ENCODE measurements at places on chromosomes 1 and 21.

DNA sequence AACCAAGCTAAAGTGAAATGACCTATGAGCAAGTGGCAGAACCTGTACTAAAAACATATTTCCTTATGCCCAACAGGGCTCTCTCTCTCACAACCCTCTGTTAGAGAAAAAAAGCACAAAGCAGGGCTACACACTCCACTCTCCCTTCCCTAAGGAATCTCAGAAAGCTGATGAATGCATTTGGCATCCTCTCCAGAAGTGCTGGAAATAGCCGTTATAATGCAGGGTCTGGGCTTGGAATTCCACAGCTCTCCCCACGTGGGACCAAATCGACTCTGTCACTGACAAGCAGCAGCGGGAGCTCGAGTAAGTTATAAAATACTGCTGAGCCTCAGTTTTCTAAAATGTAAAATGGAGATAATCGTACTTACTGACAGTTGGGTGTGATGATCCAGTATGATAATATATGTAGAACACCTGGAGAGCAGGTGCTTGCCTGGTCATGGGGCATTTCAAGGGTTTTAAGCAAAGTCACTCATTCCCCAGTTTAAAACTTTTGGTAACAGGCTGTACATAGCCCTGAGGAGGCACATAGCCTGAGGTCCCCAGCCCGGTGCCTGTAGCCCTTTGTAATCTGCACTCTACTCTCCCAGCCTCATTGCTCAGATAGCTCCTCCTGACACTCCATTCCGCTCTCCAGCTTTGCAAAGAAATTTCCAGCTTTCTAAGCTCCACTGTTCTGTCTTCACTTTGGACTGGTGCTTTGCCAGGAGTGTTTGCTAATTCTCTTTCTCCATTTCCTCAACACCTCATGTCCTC lies 175.6 kb upstream of the DAB1 start:
- DNase-seq, result no peak

- no peak for DNase-seq
These were observed 8.7 kb upstream of the IRF2BP2 start for GRCh38 chr1:234618737-234619049.

DNA sequence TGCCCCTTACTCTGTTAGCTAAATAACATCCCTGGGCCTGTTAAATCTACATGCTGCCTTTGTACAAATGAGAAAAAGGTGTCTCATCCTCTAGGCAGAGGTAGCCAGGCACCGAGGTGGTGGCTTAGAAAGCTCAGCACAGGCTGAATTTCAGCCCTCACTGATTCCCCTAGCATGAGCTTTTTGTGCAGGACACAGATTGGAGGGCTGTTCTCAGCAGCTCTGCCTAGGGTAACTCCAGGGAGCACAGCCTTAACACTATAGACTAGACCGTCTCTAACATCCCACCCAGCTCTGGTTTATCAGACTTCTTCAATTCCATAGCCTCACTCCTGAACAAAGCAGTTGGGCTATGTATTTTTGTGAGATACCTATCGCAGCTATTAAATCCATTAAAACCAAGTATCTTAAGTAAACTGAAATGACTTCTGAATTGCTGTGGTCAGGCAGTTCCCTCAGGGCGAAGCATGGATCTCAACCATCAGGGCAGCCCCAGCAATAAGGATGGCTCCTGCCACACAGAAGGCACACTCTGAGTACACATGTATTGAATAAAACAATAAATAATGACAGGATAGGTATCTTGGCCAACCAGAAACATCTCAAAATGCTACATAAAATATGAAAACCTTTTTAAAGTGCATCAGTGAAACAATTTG lies 14.8 kb downstream of the S100A6 start:
- no peak for DNase-seq

DNA sequence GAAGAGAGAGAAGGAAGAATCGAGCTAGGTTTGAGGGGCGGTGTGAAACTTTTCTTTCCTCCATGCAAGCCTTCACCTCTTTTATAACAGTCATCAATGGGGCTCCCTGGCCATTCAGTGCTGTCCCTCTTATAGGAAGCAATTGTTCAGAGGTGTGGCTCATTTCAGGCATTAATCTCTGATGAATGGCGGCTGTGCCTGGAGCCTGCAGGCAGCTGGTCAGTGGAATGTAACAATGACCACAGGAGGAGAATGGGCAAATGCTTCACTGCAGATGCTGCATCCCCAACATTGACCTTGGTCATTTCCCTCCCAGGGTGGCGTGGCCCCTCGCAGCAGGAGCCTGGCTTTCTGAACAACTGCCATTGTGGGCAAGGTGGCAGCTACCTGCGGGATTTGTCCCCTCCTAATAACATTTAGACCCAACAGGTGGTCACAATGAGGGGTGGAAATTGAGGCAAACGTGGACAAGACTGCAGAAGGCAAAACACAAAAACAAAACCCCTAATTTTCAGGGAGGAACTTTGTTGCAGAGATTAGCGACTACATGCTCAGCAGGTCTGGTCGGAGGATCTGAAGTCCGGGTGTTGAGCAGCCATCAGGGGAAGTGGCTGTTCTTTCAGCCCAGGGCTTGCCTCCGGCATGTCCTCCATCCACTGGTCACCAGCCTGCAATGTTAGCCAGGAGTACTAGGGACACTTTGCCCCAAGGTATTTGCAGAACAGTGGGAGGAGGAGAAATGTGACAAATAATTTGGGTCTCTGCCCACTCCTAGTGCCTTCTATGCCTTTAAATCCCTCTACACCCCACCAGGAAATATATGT lies 97.3 kb upstream of the PAXBP1 start:
- no peak for DNase-seq

GRCh38 chr1:15188130-15188524 lies 34.6 kb downstream of the TMEM51 start:
- peak; percentile 38 for DNase-seq

- DNase-seq, result no peak
These were observed 323.6 kb downstream of the MRPL39 start for GRCh38 chr21:25283720-25284119.

GRCh38 chr1:184743062-184743756 lies 11.4 kb downstream of the EDEM3 start:
- no peak for DNase-seq

DNA sequence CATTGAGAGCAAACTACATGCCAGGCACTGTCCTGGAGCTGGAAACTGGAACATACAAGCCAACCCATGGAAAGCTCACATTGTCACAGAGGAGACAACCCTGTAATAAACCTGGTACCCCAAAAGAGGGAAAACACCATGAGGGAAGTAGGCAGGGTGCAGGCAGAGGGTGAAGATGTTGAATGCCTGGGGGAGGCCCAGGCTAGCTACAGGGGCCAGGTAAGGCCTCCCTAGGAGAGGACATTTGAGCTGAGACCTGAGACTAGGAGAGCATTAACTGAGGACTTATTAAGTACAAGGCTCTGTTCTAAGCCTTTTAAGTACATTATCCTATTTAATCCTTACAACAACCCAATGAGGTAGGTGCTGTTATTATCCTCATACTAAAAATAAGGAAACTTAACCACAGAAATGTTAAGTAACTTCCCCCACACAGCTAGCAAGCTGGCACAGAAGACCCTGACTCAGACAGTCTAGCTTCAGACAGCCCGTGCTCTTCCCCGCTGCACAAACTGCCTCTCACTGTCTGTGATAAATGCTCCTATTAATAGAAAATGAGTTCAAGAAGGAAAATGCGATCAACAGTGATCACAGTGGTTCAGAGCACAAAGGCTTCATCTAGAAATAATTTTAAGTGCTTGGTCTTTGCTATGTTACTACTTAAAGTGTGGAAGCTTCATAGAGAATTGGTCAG lies 41.8 kb downstream of the ZNF281 start:
- DNase-seq, result peak; percentile 8

DNA sequence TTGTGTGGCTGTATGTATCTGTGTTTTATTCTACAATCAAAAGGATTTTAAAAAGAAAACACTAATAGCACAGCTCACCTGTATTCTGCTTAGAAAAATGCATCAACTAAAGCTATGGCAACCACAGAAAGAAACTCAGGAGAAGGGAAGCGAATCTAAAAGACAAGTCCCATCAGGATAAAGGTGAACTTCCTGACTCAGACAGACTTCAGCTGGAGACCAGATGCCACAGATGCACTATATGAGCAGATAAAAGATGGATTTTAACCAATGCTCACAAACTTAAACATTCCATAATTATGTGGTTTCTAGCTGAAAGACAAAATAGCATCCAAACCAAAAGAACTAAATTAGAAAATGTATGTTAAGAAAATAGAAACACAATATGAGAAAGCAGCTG lies 231.0 kb downstream of the RERE start:
- no peak for DNase-seq
